NCI-H2081 treated with DMSO at 0.1 percent for 48 hours (cell line): ENCODE measurements at places on chromosomes 5 and 9.

GRCh38 chr9:68822596-68823165 is 117.6 kb downstream of the PIP5K1B start:
- no peak for DNase-seq

GRCh38 chr5:158265346-158265745 is 406.4 kb upstream of the CLINT1 start:
- DNase-seq, result no peak

DNA sequence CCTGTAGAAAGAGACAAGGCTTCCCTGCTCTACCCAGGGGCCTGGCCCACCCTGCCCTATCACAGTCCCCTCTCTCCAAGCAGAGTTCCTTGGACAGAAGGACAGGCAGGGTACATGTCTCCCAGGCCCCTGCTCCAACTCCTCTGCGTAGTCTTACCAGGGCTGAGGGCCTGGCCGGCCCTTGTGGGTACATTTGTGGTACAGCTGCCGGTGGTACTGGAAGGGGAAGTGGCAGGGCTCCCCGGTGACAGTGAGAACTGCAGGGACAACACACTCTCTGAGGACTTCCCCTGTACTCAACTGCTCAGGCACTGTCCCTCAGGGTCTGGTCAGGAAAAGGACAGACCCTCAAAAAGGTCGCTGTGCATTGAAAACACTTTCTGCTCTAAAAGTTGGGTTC is 3.6 kb downstream of the F12 start:
- no peak for DNase-seq

GRCh38 chr5:146463446-146463845 is 16.3 kb downstream of the TCERG1 start:
- DNase-seq, result no peak

GRCh38 chr9:117826837-117827236 is 122.6 kb downstream of the TLR4 start:
- no peak for DNase-seq

GRCh38 chr9:88808019-88808656 is 183.1 kb upstream of the S1PR3 start:
- DNase-seq, result no peak

- DNase-seq, result no peak
These were observed 605.9 kb upstream of the FAM174A start for GRCh38 chr5:99929067-99929805.
